ENCODE measurements at places on chromosomes 12 and 14.

DNA sequence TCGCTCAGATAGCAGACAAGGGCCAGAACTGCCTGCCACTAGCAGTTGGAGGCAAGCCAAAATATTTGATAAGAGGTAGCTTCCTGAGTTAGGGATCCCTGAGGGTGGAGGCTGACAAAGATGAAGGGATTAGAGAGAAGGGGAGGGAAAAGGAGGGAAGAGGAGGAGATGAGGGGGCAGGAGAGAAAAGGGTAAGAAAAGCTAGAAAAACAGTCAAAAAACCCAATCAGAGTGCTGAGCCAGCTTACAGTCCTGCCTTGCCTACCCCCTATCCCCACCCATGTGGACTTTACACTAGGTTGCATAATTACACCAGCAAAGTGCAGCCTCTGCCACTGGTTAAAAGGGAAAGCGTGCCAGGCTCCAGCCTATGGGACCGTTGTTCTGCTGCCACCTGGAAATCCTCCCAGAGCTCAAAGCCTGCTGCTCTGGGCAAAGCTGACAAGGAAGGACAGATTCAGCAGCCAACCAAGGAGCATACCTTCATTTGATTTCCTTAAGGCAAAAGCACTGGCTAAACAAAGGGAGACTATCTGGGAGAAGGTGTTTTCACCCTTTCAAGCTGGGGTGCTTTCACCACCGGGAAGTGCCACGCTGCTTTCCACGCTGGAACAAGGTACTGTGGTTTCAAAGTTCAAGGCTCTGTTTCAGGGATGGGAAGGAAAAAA, 3.8 kb upstream of the NUMB start:
- no peak for DNase-seq

DNA sequence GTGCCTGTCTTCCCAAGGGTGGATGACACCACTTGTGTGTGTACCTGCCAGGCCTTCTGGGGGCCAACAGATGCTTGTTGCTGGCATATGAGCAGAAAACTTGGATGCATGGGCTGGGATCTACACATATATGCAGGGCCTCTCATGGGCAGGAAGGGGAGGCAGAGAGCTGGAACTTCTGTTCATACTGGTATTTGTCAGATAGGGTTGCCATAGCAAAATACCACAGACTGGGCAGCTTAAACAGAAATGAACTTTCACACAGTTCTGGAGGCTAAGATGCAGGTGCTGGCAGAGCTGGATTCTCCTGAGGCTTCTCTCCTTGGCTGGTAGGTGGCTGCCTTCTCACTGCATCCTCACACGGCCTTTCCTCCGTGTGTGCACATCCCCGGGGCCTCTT, 121.8 kb downstream of the SUDS3 start:
- no peak for DNase-seq

DNA sequence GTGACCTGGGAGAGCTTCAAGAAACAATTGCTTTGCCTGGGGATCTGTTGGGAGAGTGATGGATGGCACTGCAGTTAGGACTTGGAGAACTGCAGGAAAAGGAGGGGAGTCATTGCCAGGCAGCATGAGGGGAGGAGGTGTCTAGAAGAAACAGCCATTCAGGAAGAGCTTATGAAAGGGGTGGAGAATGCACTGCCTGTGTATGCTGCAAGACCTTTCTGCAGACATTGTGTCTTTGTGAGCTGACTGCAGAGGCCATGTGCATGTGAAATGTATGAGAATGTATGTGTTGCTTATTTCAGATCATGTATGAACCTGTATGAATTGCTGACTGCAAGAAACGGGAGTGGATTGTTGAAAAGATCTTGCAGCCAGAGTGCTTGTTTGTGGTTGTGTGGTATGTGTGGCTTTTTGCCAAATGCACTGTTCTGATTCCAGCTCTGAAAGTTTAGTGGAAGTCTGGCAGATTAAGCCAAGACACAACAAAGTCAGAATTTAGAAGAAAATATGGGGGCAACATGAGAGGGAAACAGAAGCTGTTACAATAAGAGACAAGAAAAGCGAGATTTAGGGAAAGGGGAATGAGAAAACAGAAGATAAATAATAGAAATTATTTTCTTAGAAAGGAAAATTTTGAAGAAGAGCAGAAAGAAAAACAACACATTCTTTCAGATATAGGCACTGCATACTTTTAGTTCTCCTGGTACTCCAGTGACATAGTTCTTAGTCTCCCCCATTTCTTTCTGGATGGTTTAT, 9.8 kb upstream of the RIMKLB start:
- no peak for DNase-seq

DNA sequence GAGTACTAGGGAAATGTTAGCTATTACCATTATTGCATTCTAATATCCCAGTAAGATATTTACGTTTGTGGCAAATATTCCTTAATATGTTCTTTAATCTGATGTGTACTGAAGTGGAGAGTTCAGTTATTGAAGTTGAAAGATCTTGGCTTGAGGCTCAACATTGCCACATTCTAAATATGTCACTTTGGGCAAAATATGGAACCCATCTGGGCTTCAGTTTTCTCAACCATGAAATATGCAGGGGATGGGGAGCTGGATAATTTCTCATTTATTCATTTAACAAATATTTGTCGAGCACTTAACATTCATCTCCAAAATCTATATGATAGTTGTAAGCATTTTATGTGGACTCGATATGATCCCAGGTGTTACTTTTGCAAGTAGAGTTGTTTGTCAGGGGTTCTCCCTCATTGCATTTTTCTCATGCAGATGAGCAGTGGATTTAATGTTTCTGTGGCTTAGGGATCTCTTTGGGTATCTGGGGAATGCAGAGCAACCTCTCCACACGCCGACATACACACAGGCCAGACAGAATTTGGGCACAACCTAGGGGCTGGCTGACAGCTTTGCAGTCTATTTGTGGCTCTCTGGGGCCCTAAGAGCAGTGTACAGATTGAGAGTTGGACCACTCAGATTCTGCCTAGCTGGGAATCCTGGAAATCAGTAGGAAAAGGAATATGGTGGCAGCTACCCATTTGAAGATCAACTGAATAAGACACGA, 26.6 kb upstream of the APPL2 start:
- no peak for DNase-seq

DNA sequence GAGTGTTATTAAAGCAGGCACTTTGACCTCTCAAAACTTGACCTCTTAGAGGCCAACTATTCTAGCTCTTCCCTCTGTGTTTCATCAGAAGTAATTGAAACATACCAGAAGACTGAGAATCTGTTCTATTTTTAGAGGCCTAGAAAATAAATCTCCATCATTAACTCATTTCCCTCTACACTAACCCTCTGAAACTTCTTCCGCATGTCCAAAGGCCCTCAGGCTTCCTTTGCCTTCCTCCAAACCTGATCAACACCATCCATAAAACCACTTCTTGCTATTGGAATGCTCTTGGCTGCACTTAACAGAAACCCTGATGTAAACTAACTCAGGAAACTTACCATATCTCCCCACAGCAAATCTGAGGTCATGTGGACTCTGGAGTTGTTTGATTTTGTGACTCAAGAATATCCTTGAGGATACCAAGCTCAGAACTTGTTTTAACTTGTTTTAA, 196.4 kb downstream of the RPAP3 start:
- no peak for DNase-seq

DNA sequence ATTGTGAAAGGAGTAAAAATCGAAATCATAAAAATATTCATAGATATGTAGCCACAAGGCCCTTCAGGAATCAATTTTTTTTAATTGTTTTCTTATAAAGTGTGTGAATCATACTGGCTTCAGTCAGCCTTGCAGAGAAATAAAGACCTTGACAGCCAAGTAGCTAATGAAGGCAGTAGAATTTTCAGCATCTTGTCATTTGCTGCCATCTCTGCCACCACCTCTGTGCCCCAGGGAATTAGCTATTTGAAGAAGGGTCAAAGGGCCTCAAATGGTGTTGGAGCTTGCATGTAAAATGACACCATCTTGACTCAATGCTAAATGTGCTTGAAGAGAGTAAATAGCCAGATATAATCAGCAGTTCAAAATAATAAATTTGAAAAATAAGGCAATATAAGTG, 359.4 kb upstream of the DCN start:
- DNase-seq: no peak

DNA sequence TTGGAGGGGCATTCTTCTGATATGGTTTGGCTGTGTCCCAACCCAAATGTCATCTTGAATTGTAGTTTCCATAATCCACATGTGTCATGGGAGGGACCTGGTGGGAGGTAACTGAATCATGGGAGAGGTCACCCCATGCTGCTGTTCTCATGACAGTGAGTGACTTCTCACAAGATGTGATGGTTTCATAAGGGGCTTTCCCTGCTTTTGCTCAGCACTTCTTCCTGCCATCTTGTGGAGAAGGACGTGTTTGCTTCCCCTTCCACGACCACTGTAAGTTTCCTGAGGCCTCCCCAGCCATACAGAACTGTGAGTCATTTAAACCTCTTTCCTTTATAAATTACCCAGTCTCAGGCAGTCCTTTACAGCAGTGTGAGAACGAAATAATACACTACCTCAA, 382.4 kb downstream of the VRK1 start:
- no peak for DNase-seq

Measured in stimulated activated CD4-positive, alpha-beta T cell treated with anti-CD3 and anti-CD28 coated beads, Interleukin-1b, Interleukin-23, amount 100 ng/mL, for 1 hour (primary cell).